NCI-H1436 (cell line): ENCODE measurements at places on chromosomes 3 and 15.

GRCh38 chr15:73906346-73907034 is 19.8 kb upstream of the LOXL1 start:
- DNase-seq = no peak

DNA sequence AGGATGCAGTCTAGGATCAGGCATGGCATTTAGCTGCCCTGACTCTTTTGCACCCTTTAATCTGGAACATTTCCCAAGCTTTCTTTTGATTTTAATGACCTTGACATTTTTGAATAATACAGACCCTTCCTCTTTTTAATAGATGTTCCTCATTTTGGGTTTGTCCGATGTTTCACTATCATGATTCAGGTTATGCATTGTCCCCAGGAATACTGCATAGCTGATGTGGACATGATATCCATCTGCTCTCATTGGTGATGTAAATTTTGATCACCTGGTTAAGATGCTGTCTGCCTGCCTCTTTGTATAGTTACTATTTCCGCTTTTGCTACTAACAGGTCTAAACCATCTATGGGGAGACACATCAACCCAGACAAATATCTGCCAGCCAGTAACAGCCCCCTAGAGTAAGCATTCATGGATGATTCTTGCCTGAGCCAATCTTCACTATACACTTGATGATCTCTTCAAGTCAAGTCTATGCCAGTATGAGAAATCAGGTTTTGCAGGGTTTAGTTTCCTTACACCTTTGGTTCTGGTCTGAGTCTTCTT is 50.6 kb upstream of the ULK4 start:
- DNase-seq = no peak

DNA sequence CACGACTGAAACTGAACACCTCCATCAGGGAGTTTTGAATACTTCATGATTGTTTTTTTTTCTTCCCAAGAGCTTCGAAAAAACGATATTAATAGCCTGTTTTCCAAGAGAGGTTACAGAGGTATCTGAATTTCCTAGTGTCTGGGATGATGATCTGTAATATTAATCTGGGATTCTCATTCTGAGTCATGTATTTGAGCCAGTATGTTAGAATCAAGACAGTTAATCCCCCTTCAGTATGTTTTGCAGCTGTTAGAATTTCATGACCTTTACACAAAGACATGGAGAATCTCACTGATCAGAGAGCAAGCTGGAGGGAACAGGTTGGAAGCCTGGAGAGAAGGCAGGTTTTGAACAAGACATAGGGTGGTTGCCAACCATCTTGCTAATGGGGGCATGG is 234.5 kb upstream of the GAP43 start:
- no peak for DNase-seq

DNA sequence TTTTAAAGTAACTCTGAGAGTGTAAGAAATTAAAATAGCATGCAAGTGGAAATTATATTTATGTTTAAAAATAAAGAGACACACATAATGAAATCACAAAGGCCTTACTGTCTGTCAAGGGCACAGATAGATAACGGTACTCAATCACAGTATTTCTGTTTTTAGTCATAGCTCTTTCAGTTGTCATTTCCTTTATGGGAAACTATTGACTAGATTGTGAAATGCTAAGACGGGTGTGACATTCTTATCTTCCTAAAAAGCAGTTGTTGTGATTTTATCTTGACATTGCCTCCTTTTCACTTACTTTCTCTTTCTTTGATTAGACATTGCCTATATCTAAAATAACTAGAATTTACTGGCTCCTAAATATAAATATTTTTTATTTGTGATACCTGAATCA is 100.1 kb upstream of the PLSCR5 start:
- DNase-seq = no peak

GRCh38 chr3:64417816-64418215 is 192.6 kb upstream of the PRICKLE2 start:
- no peak for DNase-seq

DNA sequence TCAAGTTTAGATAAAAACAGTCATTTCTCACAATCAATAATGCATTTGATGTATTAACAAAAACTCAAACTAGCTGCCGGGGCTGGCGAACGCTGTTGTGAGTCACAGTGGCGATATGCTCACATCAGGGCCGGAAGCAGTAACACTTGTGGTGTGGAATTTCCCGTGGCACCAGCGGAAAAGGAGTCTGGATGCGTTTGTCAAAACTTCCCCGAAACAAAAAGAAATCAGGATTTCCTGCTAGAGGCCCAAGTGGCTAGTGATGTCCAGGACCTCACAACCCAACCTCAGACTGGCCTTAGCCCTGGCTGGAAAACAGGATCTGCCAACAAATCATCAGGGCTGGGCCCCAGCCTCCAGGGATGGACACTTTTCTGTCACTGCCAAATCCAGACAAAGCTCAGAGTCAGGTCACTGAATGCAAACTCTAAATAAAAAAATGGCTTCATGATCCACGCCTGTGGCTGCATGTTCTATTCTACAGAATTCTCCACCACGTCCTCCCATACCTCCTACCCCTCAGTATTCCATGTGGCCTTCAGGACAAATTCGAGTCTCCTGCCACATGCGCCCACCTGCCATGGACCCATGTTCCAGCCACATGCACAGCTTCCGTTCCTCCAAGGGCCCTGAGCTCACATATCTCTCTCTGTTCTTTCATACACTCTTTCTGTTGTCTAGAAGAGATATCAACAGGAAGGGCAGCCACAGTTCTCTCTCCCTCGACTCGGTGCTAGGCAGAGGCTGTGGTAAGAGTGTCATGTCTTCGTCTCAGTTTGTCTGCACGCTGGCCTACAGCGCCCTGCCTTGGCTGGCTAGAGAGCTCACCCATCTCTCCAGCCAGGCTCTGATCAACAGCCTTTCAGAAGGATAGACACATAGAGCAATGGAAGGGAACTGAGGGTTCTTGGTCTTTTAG is 35.4 kb downstream of the EHD4 start:
- DNase-seq = no peak

GRCh38 chr15:32998979-32999672 is 195.4 kb downstream of the FMN1 start:
- no peak for DNase-seq

DNA sequence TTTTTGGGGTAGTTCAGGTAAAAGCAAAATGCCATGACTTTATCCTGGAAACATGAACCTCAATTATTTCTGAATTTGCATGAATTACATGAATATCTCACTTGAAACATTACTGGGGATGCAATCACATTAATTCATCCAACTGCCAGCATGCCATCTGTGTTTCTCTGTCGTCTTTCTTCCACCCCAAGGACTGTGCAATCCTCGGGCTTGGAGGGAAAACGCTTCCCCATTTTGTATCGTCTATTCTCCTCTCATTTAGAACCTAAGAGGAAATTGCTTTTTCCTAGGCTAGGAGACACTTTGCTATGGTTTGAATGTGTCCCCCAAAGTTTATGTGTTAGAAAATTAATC is 109.4 kb downstream of the SQOR start:
- no peak for DNase-seq

DNA sequence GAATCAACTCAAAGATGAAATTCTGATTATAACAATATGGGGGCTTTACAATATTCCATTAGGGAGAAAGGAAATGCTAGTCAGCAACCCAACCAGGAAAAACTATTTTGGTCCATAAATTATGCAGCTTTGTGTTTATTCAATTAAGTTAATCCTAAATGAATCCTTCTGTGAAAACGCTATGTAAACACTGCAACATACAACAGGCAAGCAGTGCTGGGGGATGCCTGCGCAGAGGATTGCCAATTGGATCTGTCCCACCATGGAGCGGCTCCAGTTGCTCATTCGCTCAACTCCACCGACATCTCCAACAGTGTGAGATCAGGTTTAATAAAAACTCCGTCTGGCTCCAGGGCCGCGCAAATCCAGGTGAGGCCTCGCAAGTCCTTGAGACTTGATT is 290.5 kb upstream of the VEPH1 start:
- no peak for DNase-seq

DNA sequence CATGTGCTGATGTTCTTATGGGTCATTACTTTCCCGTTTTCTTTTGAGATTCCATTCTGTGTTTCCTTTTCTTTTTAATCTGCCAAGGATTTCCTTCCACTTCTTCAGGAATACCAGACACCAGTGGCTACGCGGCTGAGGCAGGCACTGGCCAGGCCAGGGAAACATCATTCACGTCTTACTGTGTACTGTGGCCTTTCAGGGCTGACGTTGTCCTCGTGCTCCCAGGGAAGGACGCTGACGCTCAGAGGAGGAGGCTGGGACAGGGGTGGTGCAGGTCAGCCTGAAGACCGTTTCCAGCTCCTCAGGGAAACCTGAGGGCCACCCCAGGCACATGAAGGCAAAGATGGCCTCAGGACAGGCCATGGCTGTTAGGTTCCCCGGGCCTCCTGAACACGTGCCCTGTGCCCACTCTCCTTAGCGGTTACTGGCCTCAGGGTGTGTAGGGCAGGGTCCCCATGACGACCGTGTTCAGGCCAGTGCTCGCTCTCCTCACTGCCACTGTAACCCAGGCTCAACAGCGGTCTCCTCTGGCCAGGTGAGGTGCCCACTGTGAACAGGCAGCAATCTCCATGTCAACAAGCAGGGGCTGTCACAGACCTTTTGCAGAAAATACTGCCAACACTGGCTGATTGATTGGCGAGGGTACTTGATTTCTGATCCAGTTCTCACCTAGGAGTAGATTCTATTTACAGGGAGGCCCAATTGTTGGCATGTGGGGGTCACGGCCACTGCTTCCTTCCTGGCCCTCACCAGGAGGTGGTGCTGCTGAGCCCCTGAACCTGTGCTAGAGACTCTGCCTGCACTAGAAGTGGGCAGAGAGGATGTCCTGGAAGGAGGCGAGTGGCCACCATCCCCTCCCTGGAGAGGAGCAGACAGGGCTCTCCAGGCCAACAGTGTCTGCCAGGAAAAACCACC is 169.5 kb downstream of the ATP10A start:
- no peak for DNase-seq

GRCh38 chr15:33155691-33156420 is 38.7 kb downstream of the FMN1 start:
- DNase-seq = no peak

- no peak for DNase-seq
These were observed 680.8 kb downstream of the GBE1 start for GRCh38 chr3:81080608-81081007.

- DNase-seq = no peak
These were observed 2.4 kb upstream of the RASSF1 start for GRCh38 chr3:50342813-50343633.
